Substantia nigra (tissue), 51 donors: ENCODE measurements at places on chromosomes 12 and 14.

GRCh38 chr14:49991491-49991890, 98.6 kb downstream of the ARF6 start:
- no peak for DNase-seq

- DNase-seq: no peak
Measured at GRCh38 chr12:9936591-9936990, 4.4 kb upstream of the CLEC2A start.

DNA sequence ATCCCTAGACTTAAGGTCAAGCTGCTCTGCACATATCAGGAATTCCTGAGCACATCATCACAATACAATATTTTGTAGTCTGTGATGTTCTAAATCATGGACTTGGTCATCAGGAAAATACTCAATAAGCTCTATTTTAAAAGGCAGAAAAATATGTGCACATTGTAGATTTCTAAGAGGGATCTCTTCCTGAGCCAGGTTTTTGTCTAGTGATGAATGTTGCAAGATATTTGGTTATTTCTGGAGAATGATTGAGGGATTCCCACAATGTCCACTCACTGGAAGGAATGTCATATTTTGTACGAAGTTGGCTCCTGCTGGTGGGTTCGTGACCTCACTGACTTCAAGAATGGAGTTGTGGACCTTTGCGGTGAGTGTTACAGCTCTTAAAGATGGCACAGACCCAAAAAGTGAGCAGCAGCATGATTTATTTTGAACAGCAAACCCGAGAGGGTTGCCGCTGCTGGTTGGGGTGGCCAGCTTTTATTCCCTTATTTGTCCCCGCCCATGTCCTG, 300.9 kb upstream of the DCN start:
- no peak for DNase-seq

DNA sequence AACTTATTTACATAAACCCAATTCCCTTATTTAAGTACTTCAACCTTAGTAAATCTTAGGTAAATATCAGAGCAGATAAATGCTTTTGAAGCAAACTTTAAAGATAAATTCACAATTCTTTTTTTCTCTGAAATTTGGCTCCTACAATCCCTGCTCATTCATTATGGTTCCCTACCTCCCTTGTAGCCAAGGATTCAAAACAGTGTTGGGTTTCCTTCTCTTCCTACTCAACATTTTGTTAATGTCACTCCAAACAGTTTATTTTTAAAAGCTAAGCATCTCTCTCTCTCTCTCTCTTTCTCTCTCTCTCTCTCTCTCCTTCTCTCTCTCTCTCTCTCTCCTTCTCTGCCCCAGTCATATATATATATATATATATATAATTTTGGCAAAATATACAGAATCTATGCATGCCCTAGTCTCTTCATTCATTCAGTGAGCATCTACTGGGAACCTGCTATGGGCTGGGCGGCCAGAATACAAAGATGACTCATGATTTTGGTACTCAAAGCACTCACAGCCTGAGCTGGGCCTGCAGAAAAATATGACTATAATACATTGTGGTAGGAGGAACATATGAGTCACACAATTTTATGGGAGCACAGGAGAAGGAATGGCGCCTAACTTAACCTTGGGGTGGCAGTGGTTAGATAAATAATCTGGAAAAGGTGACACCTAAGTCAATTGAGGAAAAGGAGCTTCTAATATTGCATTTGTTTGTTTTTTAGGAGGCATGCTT, 123.7 kb upstream of the DHRS4 start:
- no peak for DNase-seq

GRCh38 chr12:71626098-71626497, 37.5 kb downstream of the ZFC3H1 start:
- DNase-seq: no peak

- DNase-seq: no peak
Measured at GRCh38 chr12:118259079-118259478, 113.6 kb downstream of the TAOK3 start.

- DNase-seq: no peak
Measured at GRCh38 chr14:101813171-101813759, 51.8 kb downstream of the PPP2R5C start.

GRCh38 chr14:94120667-94121340, 8.6 kb downstream of the IFI27L2 start:
- no peak for DNase-seq

DNA sequence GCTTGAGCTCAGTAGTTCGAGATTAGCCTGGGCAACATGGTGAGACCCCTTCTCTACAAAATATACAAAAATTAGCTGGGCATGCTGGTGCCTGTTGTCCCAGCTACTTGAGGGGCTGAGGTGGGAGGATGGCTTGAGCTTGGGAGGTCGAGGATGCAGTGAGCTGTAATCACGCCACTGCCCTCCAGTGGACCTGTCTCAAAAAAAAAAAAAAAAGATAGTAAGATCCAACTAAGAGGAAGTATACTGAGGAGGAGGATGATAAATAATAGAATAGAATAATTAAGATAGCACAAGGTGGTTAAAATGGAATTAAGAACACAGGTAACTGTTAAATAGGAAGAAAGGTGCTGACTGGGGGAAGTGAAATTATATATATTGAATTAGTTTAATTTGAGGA, 37.0 kb upstream of the BAZ1A start:
- no peak for DNase-seq

GRCh38 chr12:10272467-10272866, 35.2 kb upstream of the KLRD1 start:
- no peak for DNase-seq

DNA sequence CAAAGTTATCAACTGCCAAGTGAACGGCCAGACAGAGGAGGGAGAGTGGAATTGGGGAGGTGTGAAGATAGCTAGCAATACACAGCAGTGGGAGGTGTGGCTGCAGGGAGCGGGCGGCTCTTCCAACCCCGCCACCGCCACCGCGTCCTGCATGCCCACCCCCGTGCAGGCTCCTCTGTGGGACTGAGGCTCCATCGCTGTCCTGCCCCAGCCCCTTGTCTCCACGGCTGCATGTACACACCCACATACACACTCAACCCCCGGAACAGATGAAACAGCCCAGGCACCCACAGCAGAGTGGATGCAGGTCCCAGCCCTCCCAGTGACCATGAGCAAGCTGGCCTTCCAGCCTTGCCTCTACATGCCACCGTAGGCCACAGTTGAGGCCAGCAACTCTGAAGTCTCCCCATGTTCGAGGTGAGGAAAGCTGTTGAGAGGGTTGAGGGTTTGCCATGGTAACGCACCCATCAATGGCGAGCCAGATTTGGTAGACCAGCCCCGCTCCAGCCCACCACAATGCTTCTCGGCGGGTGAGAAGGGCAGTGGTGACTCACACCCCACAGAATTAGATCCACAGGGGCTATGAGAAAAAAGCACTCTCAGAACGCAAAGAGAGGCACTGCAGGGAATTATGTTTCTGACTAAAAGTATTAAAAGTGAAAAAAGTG, 39.3 kb downstream of the PITPNM2 start:
- DNase-seq: no peak

DNA sequence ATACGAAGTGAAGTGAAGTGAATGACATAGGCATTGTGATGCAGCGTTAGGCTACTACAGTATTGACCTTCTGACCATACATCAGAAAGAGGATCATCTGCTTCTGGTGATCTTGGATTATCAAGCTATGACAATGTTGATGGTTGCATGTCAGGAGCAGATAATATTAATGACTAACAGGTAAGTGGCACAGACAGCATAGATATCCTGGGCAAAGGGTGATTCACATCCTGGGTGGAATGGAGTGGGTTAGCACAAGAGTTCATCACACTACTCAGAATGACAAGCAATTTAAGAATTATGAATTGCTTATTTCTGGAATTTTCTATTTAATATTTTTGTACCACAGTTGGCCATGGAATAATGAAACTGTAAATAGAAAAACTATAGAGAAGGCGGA, 397.9 kb upstream of the ATP2B1 start:
- DNase-seq: no peak

- DNase-seq: no peak
Measured at GRCh38 chr12:110564471-110564991, 18.6 kb downstream of the PPTC7 start.

DNA sequence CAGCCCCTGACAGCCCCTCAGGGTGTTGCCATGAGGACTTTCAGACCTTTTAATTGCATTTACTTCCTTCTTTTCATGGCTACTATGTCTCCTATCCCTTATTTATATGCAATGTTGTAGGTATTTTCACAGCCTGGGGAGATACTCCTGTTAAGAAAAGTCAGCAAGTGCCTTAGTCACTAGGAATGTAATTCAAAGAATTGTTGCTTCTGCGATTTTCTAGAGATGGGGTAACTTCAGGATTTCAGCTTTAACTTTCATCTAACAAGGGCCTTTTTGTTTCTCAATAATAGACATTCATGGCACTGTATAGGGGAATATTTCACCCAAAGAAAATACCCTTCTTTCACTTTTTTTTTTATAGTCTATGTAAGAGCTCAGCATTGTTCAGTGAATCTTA, 533.3 kb upstream of the MIS18BP1 start:
- no peak for DNase-seq

DNA sequence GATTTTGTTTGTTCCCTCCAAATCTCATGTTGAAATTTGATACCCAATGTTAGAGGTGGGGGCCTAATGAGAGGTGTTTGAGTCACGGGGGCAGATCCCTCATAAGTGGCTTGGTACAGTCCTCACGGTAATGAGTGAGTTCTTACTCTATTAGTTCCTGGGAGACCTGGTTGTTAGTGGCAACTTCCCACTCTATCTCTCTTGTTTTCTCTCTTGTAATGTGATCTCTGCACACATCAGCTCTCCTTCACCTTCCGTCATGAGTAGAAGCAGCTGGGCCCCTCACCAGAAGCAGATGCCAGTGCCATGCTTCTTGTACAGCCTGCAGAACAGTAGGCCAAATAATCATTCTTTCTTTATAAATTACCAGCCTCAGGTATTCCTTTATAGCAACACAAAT, 29.6 kb upstream of the KCNK10 start:
- no peak for DNase-seq

- DNase-seq: no peak
Measured at GRCh38 chr12:50132505-50133135, 20.6 kb downstream of the COX14 start.

DNA sequence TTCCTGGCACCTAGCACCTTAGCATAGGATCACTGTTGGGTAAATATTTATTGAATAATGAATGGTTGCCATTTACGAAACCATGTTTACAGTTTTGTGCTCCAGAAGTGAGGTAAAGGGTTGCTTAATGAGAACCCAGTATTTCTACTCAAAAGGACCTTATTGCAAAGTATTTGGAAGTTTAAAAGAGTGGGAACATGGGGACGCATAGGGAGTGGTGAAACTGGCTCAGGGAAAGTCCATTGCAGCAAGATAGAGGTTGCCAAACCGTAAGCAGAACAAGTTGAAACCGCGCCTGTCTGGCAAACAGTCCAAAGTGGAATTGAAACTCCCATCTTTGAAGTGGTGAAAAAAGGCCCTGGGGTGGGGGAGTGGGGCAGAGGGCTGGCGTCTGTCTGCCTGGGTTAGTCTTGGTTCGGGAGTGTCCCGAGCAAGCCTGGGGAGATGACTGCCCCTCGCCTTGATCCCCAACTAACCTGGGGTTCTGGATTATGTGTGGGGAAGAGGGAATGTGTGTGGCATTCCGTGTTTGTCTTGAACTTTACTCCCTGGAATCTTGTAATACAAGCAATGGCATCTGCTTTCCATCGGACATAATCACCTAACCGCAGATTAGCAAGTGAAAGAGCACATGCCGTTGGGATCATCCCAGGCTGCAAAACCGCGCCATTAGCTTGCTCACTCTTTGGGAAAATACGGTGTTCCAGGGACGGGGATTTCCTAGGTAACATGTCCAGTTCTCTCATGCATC, 7.2 kb downstream of the ALDH2 start:
- peak; percentile 43 for DNase-seq

- no peak for DNase-seq
Measured at GRCh38 chr12:23238190-23238589, 613.2 kb downstream of the ETNK1 start.

GRCh38 chr14:104676694-104677511, 12.5 kb upstream of the INF2 start:
- no peak for DNase-seq

GRCh38 chr12:124388038-124388671, 93.3 kb downstream of the RFLNA start:
- no peak for DNase-seq

DNA sequence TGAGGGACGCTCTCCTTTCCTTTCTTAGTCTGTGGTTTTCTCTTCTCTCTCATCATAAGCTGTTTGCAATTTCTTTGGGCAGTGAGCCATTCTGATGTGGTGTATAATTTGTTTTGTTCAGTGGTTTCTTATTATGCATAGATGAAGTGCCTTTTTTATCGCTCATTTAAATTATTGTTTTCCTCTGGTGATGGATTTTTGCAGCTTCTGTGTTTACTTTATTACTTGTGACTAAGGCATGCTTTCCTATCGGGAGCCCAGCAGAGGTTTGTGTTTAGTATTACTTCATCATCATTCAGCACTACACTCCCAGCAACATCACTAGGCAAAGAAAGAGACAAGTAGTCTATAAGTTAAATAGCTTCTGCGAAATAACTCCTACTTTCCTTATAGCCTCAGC, 586.6 kb upstream of the NOVA1 start:
- no peak for DNase-seq

DNA sequence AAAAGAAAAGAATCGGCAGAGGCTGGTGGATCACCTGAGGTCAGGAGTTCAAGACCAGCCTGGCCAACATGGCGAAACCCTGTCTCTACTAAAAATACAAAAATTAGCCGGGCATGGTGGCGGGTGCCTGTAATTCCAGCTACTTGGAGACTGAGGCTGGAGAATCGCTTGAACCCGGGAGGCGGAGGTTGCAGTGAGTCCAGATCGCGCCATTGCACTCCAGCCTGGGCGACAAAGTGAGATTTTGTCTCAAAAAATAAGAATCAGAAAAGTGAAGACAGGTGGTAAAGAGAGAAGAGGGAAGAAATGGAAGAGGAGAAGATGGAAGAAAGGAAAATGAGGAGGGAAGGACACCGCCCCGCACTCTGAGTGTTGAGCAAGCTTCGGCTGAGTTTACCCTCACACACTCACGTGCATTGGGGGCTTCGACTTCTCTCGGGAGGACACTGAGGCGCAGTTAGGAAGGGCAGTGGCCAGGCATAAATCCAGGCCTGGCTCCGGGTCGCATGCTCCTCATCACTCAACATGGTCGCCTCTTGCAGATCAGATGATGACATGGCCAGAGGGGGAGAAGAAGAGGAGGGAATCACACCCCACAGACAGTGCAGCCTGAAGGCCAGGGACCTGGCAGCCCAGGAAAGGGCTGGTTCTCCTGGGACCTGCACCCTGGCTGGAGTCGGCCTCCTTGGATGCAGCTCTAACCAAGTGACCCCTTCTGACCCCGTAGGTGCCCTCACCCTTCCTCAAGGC, 61.1 kb downstream of the PRMT8 start:
- DNase-seq: no peak

- no peak for DNase-seq
Measured at GRCh38 chr14:92956961-92957360, 34.0 kb downstream of the CHGA start.

GRCh38 chr14:100534528-100535286, 52.5 kb downstream of the BEGAIN start:
- DNase-seq: no peak
